Lung (tissue), 17 donors: ENCODE measurements at places on chromosomes 12 and 14. TPM values are rescaled to one million over a fixed set of nuclear protein-coding genes. Genes with fewer than 3 reads are reported as not detected.

Gene BATF
- total RNA-seq: 8.2 TPM

- no peak overlapping the region for H3K4me3 ChIP-seq
- H3K27me3 ChIP-seq: no peaks in the 10 kb centered on the region
- H3K27ac ChIP-seq: no peak overlapping the region
- H3K36me3 ChIP-seq: no peaks in the 10 kb centered on the region
Measured at GRCh38 chr12:91561958-91562325, 379.3 kb upstream of the DCN start.

Gene GLT8D2
- total RNA-seq: 7.3 TPM

Gene MEG3
- 267 TPM for total RNA-seq

- no peaks in the 10 kb centered on the region for H3K27me3 ChIP-seq
- H3K36me3 ChIP-seq: no peaks in the 10 kb centered on the region
- peak; percentile 86 for DNase-seq
- H3K4me1 ChIP-seq: peaks cover 3% of the 10 kb centered on the region
- H3K27ac ChIP-seq: peak within 1 kb of the TSS; percentile 92
Measured at GRCh38 chr12:32106517-32107358, at the start of gene BICD1. Gene BICD1 (plus strand): TSS chr12:32106847. CDS start chr12:32107332, 485 bp downstream.

- H3K4me1 ChIP-seq: no peaks in the 10 kb centered on the region
- peak; percentile 21 for DNase-seq
- H3K27me3 ChIP-seq: no peaks in the 10 kb centered on the region
- no peak overlapping the region for H3K27ac ChIP-seq
- H3K4me3 ChIP-seq: no peak overlapping the region
- peaks cover 11% of the 10 kb centered on the region for H3K36me3 ChIP-seq
Measured at GRCh38 chr12:49587174-49587908, 18.1 kb downstream of the FAM186B start.

GRCh38 chr12:87469295-87469694 lies 559.9 kb downstream of the C12orf50 start:
- no peaks in the 10 kb centered on the region for H3K27me3 ChIP-seq
- H3K4me1 ChIP-seq: no peaks in the 10 kb centered on the region
- H3K36me3 ChIP-seq: no peaks in the 10 kb centered on the region
- H3K4me3 ChIP-seq: no peak overlapping the region

- H3K27me3 ChIP-seq: no peaks in the 10 kb centered on the region
- H3K4me3 ChIP-seq: no peak overlapping the region
- no peaks in the 10 kb centered on the region for H3K4me1 ChIP-seq
Measured at GRCh38 chr12:122449317-122449716, 26.8 kb upstream of the CLIP1 start.

DNA sequence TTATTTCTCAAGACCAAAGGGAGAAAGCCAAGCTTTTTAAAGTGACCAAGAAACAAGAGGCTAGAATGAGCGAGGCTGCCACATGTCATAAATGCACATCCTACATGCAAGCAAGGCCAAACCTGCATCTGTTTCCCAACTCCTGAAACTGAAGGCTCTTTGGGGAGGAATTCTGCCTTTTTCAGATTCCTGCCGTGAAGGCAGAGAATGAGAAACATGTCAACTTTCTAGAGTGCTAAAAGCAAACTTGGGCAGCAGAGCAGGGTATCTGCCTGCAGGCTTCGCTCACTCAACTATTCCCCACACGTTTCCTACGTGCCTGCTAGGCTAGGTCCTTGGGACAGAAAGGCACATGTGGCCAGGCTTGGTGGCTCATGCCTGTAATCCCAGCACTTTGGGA lies 15.2 kb downstream of the DPF3 start:
- no peak for DNase-seq
- no peak overlapping the region for H3K27ac ChIP-seq
- peaks cover 7% of the 10 kb centered on the region for H3K4me1 ChIP-seq
- no peaks in the 10 kb centered on the region for H3K36me3 ChIP-seq
- no peak overlapping the region for H3K4me3 ChIP-seq
- H3K27me3 ChIP-seq: no peaks in the 10 kb centered on the region

DNA sequence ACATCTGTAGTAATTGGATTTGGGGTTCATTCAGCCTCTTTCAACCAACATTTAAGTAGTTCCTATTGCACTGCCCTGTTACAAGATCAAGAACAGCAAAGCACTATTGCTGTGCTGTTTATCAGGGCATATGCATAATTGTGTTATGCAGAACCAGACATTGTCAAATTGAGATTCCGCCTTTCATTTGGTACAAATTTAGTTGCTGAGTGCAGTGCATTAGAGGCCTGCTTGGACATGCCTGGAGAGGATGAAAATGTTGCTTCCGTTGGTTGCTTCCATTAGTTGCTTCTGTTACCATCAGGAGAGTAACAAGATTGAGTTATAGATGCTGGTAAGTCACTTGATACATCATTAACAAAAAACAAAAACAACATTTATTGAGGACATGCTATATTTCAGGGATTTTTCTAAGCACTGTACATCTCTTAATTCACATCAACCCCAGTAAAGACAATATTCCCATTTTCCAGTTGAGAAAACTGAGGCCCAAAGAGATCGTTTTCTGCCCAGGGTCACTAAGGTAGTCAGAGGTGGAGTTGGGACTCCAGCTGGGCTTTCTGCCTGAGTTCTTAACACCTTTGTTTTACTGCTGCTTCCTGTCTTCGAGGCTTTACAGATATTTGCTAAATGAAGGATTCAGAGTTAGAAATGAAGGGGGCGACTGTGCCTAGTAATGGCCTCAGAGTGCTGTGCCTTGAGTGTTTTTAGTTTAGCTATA lies 79.3 kb downstream of the PPP2R5C start:
- peaks cover 7% of the 10 kb centered on the region for H3K36me3 ChIP-seq
- no peak overlapping the region for H3K27ac ChIP-seq
- no peaks in the 10 kb centered on the region for H3K27me3 ChIP-seq
- DNase-seq: no peak
- H3K4me3 ChIP-seq: no peak overlapping the region
- peaks cover 10% of the 10 kb centered on the region for H3K4me1 ChIP-seq

Gene SLC6A15
- total RNA-seq: not detected

DNA sequence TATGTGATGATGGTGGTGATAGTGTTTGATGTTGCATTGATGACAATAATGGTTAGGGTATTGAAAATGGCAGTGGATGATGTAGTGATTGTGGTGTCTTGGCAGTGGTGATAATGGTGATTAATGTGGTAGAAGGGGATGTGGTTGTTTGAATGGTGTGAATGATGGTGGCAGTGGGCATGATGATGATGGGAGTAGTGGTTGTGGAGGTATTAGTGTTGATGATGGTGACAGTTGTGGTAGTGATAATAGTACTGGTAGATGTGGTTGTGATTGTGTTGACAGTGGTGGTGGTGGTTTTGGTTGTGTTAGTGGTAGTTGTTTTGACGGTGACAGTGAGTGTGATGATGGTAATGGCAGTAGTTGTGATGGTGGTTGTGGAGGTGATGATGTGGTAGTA lies 1049.0 kb downstream of the VRK1 start:
- no peaks in the 10 kb centered on the region for H3K4me1 ChIP-seq
- H3K27me3 ChIP-seq: peaks cover 4% of the 10 kb centered on the region
- no peaks in the 10 kb centered on the region for H3K36me3 ChIP-seq
- no peak overlapping the region for H3K27ac ChIP-seq
